ENCODE measurements at places on chromosomes 2 and 18.
A peak's percentile ranks its signal among the peaks of the same experiment; 100 is the strongest.

DNA sequence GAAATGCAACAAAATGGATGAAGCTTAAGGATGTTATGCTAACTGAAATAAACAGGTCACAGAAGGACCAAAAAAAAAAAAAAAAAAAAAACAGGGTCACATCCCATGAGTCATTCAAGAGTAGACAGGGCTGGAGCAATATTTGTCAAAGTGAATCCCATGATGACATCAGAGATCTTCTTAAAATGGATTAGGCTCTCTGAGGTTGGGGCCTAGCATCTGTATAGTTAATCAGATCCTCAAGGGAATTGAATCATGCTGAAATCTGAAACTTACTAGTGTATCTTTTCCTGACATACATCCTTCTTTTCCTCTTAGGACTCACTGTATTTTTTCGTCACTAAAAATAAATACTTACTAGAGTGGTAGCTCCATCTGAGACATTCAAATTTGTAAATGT is 380.6 kb upstream of the NXPH2 start:
- no peak for DNase-seq

- no peak for DNase-seq
These were observed 31.9 kb downstream of the SH3RF3 start for GRCh38 chr2:109160714-109161440.

GRCh38 chr2:63345285-63345633 is 243.0 kb downstream of the WDPCP start:
- DNase-seq, result no peak

GRCh38 chr2:88187038-88187676 is 17.0 kb downstream of the THNSL2 start:
- peak; percentile 13 for DNase-seq

DNA sequence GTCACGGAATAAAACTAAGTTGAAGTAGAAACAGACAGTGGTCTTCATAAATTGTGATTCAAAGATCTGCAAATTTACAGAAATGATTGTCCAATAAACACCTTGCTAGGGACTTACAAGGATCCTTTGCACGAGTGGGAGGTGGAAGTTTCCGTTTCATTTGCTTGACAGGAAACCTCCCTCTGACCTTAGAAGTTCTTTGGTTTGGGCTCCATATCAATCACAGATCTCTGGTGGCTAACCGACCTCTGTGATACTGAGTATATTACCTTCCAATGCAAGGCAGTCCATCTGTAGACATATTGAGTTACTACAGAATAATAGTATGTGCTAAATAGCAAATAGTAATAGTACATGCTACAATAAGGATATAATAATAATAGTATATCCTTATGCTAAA is 33.7 kb upstream of the RNF152 start:
- peak; percentile 11 for DNase-seq

DNA sequence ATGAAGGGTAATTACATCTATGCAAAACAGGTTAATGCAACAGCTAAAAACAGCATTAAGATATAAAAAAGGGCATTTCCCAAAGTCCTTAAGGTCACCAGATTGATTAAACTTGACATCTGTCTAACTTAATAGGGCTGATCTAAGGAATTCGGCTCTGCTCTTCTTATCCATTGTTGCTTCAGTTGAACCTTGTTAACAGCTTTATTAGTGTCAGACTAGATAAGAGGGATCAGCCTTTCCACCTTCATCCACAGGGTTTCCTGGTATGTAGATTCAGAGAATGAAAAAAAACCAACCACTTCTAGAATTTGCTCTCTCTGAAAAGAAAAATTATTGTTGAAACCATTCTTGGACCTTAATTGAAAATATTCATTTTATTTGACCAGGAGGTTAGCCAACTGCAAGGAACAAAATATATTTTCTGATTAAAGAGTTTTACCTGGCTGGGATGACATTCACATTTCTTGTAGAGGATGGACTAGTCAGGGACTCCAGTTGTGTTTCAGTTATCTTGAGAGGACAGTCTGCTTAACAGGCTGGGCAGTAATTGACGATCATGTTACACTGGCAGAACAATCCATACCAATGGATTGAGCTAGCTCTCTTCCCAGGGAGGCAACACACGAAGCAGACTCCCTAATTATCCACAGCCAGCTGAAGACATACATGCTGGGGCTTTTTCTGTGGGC is 357.4 kb upstream of the ACVR2A start:
- no peak for DNase-seq

GRCh38 chr2:234020332-234020731 is 30.2 kb upstream of the SPP2 start:
- no peak for DNase-seq

GRCh38 chr2:136117391-136117841 is 533 bp downstream of the CXCR4 start:
- no peak for DNase-seq

- DNase-seq, result no peak
These were observed 19.1 kb downstream of the IAH1 start for GRCh38 chr2:9493478-9493877.

GRCh38 chr2:156065912-156066311 is 266.6 kb downstream of the NR4A2 start:
- no peak for DNase-seq

DNA sequence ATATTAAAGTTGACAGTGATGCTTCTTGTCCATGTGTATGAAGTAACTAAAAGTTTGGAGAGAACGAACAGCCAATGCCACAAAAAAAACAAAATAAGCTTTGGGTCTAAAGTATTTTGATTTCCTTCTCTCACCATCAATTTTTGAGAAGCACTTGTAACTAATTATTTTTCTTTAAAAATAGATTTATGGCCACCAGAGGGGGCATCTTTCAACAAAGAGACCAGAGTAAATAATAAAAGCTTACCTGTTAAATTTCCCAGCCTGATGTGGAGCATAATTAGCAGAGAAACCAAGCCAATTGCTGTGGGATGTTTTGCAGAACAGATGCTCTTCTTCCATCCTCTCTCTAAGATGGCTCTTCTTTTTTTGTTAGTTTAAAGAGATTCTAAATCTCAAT is 29.0 kb downstream of the LINC00305 start:
- DNase-seq, result no peak
